ENCODE measurements at places on chromosomes 6 and 20.

- no peak for DNase-seq
These were observed 55.8 kb downstream of the RNF182 start for GRCh38 chr6:13980534-13980933.

DNA sequence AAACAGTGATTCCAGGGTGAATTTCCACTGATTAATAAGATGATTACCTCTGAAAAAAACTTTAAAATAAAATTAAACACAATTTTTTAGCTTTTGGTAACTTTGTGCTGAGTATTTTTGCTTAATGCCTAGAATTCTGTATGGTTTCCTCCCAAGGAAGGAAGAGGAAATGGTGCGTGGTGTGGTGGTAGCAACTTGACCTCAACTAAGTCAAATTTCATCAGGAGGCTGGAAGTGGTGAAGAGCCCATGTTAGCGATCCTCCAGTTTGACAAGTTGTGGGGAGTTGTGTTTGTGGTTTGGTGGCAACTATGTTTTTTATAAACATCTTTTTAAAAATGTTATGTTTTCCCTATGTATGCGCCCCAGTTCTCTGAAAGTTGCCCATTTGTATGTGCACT lies 5.0 kb upstream of the RTF2 start:
- DNase-seq, result no peak

- DNase-seq, result no peak
These were observed 159.5 kb downstream of the MEI4 start for GRCh38 chr6:77812304-77812703.

DNA sequence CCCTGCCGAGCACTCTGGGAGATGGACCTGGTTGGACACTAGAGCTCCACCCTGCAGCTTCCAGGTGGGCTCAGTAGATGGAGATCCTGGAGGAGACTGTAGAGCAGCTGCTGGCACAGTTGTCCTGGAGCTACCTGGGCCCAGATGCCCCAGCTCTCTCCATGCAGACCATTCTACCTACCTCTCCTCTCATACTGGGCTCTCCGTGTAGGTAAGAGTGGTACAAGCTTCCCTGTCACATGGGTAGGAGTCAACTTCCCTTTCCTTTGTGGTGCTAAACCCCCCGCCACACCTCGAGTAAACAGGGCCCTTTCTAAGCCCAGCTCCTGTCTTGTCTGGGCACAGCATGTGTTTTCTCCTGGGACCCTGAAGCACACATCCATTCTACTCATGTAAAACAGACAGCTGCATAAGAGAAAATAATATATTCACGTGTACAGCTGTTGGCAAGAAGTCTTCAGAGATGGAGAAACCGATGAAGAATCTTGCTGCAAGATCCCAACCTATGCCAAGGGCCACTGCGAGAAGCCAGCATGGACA lies 108.1 kb upstream of the DUSP22 start:
- DNase-seq, result no peak

DNA sequence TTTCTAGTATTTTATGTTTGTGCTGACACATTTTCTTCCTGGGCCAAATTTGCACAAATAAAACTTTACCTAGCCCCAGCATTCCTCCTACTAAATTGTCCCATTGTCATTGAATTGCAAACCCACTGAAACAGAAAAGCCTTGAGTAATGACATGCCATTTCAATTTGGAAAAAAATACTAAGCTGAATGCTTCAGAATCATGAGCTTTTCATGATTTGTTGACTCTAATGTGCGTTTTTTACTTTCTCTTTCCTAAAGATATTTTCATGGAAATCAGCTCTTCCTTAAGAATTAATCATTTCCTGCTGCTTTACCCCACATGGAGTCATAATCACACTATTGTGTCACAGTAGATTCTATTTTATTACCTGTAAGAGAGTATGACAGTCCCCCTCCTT lies 47.4 kb downstream of the TRDN start:
- no peak for DNase-seq

GRCh38 chr20:41366546-41367392 lies at the start of gene EMILIN3:
Gene EMILIN3 (minus strand): TSS chr20:41366818. CDS start chr20:41366634, 184 bp downstream.
- no peak for DNase-seq

All from AG04450 (cell line).